Activated CD4-positive, alpha-beta T cell treated with anti-CD3 and anti-CD28 coated beads for 1 hour (primary cell): ENCODE measurements at places on chromosomes 3 and 15.

DNA sequence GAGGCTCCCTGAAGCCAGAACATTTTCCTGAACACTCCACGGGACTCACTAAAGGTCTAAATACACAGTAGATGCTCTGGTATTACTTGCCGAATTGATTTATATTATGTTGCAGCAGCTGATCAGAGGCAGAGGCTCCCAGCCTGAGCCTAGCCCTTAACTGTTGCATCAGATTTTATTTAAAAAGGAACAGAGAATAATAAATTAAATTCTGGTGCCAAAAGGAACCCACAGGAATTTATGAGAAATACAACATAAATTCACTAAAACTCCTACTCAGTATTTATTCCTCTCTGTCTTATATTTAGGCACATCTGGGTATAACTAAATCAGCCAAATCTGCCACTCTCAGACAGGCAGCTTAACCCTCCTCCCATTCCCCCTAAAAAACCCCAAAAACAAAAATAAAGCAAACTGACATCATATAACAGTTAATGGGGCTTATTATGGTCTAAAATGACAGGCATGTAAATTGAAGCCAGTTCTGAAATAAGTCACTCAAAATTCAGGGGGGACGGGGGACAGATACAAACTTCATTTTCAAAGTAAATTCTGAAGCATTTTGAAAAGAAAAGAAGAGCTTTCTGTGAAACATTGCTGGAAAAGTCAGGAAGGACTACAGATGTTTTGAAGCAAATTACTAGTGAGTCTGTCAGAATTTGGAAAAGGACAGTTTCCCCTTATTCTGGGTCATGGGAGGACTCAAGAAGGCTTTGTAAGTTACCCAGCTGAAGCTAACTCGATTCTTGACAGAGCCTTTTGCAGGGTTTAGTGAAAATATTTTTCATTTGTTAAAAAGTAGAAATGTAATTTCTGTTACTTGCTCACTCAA is 53.8 kb upstream of the CORO2B start:
- DNase-seq, result no peak

GRCh38 chr15:89095556-89095955 is 7.3 kb downstream of the ABHD2 start:
- no peak for DNase-seq

- no peak for DNase-seq
These were observed at the start of gene TPRG1 for GRCh38 chr3:189171707-189172106. TSS of gene TPRG1 (plus strand) at chr3:189171971. CDS start at chr3:189207385, 35,414 bp downstream.

GRCh38 chr15:73873889-73874511 is 636 bp downstream of the TBC1D21 start:
- no peak for DNase-seq

DNA sequence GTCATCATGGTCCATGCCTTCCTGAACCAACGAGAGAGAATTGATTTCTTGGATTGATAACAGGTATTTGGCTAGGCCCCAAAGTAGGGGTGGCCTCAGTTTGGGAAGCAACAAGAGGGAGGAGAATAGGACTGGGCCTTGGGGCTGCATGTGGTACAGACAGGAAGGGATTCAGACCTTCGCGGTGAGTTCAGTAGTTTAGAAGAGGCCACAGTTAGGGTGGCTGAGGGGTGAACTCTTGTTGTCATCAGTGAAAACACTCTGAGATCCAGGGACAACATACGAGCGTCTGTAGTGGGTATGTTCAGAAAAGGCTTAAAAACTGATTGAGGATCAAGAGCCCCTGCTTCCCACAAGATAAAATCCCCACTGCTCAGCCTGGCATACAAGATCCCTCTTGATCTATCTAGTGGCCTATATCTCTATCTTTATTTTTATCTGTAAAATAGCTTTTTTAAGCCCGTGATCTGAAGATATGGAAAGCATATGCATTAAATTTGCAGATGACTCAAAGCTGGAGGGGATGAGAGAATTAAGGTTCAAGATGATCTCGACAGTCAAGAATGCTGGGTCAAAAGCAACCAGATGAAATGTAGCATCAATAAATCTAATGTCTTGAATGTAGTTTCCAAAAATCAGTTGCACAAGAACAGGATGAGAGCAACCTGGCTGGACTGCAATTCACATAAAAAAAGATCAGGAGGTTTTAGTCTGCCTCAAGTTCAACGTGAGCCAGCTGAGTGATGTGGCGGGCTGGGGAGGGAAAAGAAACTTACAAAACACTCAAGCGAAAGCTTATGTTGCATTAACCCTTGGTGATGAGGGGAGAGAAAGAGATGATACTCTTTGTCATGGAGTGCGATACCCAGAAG is 221.1 kb upstream of the TLE3 start:
- DNase-seq, result no peak

DNA sequence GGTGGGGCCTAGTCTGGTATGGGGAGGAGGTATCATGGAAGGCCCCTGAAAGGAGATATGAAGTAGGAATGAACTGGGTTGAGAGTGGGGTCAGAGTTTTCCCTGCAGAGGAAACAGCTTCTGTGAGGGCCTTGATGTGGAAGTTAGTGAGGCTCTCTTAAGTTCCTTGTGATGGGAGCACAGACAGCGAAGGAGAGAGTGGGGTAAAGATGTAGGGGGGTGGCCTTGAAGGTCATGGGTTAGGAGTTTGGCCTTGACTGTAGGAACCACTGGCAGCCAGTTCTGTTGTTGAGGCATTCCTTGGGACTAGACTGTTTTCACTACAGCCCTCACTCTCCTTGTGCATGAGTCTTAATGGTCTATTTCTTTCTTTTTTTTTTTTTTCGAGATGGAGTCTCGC is 77.8 kb upstream of the NMNAT3 start:
- DNase-seq, result no peak

DNA sequence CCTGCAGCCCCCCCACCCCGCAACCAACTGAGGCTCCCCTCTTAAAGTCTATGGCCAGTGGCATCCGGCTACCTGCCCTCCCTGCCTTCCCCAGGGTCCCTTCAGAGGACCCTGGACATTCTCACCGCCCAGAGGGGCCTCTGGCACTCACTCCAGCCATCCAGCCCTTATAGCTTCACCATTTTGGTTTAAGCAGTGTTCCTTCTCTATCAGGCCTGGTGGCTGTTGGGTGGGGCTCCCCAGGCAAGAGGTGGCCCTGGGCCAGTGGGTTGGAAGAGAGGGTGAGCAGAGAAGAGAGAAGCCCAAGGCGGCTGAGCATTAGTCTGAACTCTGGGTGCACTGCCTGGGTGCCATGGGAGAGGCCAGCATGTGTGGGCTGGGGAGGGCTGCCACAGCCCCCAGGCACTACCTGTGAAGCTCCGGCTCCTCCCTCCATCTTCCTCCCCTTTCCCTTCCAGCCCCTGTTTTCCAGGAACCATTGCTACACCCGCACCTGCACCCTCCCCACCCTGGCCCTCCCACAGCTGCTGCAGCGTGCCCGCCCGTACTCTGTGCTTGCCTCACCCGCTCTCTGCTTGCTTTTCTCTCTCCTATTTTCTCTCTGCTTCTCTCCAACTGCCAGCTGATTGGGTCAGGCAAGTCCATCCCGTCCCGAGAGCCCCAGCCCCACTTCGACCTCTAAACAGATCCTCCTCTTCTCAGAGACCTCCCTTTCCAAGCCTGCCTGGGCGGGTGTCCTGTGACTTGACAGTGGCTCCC is 168.2 kb downstream of the TBC1D2B start:
- DNase-seq, result peak; percentile 2

DNA sequence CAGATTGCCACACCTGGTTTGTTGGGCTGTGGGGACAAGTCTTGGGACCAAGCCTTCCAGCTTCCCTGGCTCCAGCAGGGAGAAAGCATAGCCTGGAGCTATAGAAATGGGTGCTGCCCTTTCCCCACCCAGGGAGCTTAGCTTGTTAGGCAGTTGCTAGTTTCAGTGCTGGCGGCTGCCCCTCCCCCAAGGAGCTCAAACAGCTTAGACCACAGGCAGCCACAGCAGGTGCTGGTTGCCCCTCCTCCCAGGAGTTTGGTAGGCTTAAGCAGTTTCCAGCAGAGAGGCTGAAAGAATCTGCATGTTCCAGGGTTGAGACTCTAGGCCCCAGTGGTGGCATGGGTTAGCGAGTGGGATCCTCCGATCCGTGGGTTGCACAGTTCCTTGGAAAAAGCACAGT is 889.7 kb downstream of the IGSF11 start:
- DNase-seq, result no peak

- DNase-seq, result no peak
These were observed 3.6 kb downstream of the CXCR6 start for GRCh38 chr3:45946875-45947274.

DNA sequence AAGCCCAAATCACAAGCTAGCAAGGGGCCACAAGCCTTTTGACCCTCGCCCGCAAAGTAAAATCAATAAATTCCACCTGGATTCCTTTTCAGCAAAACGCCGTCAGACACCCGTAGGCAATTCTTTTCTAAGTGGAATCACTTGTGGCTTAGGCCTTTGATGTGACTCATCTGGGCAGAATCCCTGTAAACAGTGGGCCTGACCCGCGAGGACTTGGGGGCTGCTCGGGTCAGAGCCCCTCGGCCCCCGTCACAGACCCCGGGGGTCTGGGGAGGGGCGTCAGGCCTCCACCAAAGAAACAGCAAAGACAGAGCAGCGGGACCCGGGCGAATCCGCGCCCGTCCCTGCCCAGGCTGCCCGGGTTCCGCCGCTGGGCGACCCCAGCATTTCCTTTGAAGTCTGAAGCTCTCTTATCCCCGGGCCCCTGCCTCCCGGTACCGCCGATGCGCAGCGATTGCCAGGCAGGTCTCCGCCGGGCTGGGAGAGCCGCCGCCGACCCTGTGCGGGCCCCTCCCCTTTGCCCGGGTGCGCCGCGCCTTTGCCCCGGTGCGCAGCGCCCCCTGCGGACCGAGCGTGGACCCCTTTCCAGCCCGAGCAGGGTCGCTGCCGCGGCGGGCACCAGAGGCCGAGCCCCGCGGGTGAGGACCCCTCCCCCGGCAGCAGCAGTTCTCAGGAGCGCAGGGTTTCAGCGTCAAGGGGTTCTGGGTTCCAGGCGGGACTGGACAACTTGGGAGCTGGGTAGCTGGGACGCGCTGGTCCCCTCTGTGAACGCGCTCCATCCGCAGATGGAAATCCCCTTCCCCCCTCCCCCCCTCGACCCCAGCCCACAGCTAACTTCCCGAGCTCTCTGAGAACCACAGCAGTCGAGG is 178.3 kb downstream of the UACA start:
- peak; percentile 33 for DNase-seq

GRCh38 chr3:121994551-121994950 is 27.5 kb downstream of the ILDR1 start:
- no peak for DNase-seq

DNA sequence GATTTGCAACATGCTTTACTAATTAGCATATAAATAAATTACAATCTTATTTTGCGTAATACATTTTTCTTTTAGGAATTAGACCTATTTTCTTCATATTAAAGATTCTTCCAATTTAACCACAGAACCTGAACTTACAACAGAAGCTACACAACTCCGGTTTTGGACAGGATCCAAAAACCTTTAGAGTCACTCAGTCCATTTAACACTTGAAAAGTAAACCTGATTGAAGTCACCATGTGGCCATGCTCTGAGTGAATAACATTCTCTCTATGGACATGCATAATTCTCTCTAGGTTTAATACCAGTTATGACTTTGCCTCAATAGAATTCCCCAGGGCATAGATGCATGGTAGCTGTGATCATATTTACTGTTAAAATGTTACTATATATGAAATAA is 751.0 kb downstream of the VGLL3 start:
- DNase-seq, result no peak

DNA sequence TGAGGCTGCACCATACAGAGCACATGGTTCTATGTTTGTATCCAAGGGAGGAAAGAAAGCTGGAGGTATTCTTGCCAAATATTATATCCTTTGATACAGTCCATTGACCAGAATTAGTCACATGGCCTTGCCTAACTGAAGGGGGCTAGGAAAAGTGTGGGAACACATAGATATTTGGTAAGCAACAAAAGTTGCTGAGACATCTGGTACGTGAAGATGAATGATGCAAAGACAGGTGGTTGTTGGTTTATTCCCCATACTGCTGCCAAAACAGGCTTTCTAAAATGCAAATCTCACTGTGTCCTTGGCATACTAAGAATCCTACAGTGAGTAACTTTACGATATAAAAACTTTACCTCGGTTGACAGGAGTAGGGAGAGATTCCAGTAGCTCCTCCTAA is 162.2 kb downstream of the VGLL3 start:
- DNase-seq, result no peak

DNA sequence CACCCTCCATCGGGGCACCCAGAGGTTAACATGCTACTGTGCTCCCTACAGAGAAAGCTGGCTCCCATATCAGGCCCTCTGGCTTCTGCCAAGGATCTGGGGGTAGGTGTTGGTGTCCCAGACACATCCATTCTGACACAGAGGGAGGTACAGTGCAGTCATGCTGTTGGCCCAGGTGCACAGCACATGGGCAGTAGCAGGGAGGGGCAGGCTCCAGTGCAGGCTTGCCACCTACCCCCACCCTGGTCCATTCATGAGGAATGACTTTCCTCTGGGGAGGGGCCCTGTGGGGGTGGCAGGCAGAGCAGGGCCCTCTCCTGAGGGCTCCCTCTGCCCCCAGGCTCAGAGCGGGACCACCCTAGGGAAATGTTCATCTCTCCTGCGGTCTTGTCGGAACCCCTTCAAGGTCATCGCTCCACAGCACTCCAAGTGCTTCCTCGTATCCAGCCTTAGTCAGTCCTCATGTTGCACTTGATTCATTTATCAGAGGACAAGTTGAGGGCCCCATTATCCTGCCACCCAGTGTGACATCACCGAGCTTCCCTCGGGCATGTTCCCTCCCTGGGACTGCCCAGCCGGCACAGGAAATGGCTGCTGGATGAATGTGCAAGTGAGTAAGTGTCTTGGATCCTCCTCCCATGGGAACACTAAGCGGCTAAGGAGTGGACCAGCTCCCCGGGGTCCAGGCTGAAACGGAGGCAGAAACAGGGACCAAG is 10.0 kb downstream of the DUSP7 start:
- no peak for DNase-seq

DNA sequence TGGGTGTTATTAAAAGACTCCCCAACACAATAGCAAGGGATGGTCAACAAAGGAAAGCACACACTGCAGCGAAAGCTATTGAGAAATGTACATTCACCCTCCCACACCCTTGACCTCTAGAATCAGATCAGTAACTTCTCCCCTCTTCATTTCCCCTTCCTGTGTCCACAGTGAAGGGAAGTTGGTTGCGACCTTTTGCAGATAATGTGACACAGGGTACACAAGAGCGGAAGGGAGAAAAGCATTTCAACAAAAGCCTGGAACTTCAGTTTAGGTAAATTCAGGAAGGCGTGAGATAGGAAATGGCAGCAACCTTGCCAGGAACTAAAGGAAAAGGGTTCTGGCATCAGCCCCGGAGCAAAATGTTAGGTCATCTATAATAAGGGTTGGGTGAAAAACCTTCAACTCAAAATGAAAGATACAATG is 899.8 kb downstream of the MCTP2 start:
- DNase-seq, result no peak

- DNase-seq, result no peak
These were observed 2.1 kb downstream of the RNU5B-1 start for GRCh38 chr15:65306551-65306950.

GRCh38 chr3:58631742-58632141 is 34.8 kb downstream of the FAM3D start:
- DNase-seq, result no peak

GRCh38 chr3:2920103-2920502 is 190.1 kb downstream of the IL5RA start:
- no peak for DNase-seq

- no peak for DNase-seq
These were observed 137.4 kb upstream of the SATB1 start for GRCh38 chr3:18562364-18563154.

GRCh38 chr3:105728771-105729312 is 140.0 kb downstream of the CBLB start:
- no peak for DNase-seq

GRCh38 chr15:83422081-83422480 is 25.1 kb upstream of the SH3GL3 start:
- no peak for DNase-seq
